ENCODE measurements at places on chromosomes 2 and 18.

GRCh38 chr18:7059276-7059675 lies 58.3 kb downstream of the LAMA1 start:
- DNase-seq: no peak

DNA sequence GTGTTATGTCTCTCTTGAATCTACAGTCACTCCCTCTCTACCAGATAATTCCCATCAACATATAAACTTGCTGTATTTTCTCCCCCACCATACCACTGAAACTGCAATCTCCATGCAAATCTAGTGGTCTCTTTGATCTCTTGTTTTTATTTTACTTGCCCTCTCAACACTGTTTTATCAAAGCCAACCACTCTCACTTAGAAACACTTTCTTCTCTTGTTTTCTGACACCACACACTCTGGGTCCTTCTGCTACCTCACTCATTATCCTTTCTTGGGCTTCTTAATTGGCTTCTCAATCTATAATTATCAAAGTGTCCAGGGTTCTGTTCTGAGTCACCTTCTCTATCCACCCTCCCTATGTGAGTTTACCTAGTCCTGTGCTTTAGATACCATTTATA lies 2.0 kb upstream of the MCFD2 start:
- no peak for DNase-seq

- DNase-seq: no peak
Observed at GRCh38 chr2:196248467-196249094, 77.2 kb upstream of the STK17B start.

DNA sequence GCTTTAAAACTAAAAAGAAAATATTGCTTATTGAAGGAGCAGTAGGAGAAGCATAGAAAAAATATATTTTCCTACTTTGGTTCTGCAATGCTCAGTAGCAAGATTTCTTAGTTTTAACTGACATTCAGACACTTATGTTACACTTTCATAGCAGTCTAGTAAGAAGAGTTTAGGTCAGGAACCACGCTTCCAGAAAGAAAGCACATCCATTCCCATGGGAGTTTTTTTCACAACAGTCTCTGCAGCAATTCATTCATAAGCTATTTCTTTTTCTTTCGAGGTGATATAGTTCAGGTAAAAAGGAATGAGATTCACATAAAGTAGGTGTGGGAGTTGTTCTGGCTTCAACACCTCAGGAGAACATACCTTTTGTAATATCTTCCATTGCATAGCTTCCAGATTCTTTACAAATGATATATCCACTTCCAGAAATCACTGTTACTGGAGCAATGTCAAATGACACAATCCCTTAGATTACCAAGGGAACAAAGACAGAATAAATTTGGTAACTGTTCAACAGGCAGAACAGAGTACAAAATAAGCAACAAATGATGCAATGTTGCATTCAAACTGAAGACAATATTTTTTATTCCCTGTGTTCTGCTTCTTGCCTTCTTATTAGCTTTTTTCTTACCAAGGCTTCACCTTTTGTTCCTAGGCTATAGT lies 95.2 kb upstream of the GULP1 start:
- DNase-seq: no peak

DNA sequence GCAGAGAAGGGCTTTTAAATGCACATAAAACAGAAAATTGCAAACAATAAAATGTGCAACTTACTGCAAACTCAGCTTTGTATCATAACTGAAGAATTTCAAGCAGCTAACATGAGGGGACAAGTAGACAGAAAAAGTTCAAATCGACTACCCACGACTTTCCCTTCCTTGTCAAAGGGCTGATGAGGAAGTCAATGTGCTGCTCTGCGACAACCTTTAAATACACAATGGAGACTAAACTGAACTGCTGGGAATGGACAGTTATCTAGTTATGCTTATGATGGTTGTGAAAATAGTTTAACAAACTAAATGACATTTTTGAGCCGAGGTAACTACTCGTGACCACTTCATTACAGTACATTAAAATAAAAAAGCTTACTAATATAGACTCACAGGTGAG lies 84.1 kb downstream of the INO80D start:
- DNase-seq: no peak

DNA sequence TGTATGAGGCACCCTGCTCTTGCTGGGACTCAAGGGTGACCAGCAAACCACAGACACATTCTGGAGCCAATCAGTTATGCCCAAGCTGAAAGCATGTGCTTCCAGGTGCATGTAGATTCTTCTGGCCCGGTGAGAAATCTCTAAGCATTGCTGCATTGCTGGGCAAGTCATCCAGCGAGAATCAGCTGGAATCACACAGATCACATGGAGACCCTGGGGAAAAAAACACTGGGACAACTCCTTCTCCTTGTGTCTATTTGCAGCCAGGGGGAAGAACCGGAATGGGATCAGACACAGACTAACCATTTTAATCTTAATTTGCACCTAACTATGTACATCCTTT lies 119.7 kb upstream of the KLF7 start:
- DNase-seq: no peak

DNA sequence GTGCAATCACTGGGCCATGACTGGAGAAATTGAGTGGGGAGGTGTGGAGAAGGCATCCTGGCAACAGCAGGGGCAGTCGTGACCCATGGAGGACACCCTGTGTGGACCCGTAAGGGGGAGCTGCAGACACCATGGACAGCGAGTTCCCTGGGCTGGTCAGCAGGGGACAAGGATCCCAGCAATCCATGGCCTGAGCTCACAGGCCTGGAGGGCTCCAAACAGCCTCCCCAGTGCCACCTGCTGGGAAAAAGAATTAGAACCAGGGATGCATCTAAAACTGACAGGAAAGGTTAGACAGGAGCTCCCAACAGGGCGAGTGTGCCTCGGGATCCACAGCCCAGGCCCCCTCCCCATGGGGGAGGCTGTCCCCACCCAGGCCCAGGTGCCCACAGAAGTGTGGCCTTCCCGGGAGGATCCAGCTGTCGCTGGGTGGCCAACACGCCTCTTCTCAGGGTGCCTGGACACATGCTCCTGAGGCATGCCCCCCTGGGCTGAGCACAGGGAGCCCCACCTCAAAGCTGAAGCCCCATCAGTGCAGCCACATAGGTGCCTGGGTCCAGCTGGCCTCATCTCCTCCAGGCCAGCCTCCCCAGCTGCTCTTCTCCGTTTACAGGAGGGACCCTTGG lies 20.5 kb upstream of the KIF1A start:
- no peak for DNase-seq

- DNase-seq: no peak
Observed at GRCh38 chr18:7559709-7560319, 7.3 kb upstream of the PTPRM start.

DNA sequence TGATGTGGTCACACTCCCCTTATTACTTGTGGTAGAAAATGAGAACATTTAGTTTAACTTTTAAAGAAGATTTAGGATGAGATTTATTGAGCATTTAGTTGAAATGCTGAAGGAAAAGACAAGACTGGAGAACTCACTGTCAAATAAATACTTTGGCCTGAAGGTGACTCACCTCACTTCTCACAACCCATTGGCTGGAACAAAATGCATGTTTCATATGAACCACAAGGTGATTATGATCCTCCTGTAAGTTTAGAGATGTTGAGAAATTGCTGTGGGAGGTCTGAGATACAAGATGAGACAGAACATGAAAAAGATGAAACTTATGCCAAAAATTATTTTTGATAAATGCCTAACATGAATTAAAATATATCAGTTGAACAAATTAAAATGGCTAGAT lies 1004.5 kb downstream of the SOCS6 start:
- DNase-seq: no peak

DNA sequence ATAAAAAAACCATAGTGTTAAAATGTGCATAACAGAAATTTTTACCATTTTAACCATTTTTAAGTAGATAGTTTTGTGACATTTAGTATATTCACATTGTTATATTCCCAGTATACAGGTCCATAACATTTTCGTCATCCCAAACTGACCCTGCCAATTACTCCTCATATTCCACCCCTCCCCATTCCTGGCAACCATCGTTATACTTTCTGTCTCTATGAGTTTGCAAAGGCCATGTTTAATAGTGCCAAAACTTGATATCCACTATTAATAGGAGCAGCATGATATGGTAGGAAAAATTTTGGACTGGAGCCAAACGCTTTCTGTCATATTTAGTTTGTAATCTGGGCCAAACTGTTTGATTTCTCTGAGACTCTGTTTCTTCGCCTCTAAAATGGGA lies 30.9 kb downstream of the PLCL1 start:
- DNase-seq: no peak

DNA sequence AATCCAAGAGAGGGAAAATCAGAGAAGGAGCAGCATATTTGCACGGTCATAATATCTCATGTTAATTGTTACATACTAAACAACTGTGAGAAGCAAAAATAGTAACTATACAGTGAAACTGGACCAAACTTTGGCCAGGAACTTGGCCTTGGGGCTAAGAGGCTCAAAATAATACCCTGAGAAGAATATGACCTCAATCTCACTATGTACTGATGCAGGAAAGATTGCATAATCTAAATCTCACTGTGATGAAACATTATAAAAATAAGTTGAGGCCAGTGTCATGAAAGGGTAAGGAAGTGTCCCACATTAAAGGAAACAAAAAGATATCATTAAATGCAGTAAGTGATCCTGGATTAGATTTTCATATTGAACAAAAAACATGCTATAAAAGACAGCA lies 36.5 kb downstream of the ZRANB3 start:
- DNase-seq: no peak

DNA sequence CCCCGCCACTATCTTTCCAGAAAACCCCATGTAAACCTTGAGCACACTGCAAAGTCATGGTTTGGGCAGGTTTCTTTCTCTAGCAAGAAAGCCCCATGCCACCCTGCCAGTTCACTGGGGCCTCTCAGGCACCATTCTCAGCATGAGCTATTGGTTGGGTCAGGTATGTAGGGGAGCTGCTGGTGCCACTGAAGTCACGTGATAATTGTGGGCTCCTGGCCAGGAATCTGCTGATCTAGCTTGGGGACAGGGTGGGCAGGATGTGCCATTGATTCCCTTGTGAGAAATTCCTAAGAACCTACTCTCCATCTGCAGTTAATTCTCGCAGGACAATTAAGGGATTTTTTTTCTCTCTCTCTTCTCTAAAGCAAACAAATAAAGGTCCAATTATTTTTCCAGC lies 26.5 kb upstream of the HNMT start:
- no peak for DNase-seq

DNA sequence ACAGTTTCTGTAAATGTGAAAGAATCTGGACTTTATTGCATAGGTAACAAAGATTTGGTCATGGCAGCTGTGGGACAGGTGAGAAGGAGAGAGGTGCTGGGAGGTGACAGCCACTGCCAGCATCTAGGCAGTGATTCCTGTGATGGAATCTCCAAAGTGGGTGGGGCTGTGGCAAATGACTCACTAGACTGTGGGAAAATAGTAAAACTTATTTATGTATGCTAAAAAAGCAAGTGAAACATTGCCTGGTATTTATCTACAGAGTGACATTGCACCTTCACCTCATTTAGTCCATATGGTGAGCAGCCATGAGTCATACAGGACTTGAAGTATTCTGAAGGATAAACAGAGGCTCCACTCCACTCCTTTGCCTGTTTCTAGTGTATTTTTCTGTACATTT lies 145.3 kb upstream of the MEX3C start:
- no peak for DNase-seq

GRCh38 chr2:16226943-16227664 lies 286.8 kb downstream of the MYCN start:
- no peak for DNase-seq

DNA sequence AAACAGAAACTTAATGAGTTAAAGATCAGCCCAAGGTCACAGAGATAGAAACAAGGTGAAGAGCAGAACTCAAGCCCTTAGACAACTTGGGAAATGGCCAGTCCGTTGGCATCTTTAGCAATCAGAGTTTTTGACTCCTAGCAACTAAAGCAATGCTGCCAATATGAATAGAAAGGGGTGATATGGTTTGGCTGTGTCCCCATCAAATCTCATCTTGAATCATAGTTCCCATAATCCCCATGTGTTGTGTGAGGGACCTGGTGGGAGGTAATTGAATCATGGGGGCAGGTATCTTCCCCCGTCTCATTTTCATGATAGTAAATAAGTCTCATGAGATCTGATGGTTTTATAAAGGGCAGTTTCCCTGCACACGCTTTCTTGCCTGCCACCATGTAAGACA lies 170.2 kb downstream of the DDX1 start:
- DNase-seq: no peak

GRCh38 chr2:39394516-39394961 lies 42.5 kb downstream of the MAP4K3 start:
- DNase-seq: no peak

- DNase-seq: no peak
Observed at GRCh38 chr2:222545823-222546795, 109.8 kb downstream of the FARSB start.

DNA sequence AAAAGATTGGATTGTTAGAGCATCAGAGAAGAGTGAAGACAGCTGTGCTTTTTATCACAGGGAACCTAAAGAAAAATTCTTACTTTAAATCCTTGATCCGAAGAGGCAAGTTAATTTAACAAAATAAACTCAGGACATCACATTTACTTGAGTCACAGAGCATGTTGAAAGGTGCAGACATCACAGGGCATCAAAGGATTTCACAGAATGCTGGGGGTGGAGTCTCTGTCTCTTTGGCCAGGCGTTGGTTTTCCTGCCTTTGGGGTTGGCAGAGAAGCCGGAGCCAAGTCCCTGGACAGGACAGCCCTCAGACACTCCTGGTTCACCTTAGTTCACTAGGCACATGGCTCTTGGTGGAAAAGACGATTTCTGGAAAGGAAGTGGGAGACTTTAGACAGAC lies 56.3 kb downstream of the SH3RF3 start:
- DNase-seq: no peak

DNA sequence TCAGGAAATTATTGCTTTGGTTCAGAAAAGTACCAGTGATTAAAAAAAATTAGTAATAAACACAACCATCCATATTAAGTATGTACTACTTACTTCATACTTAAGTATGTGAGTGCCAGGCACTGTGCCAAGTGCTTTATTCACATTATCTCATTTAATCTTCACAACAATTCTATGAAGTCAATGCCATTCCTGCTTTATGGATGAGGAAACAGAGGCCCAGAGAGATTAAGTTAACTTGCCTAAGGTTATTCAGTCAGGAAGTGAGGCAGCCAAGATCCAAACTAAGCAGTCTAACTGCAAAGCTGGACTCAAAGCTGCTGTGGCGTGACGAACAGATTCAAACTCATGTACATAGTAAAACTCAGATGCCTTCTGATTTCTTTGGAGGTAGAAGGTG lies 22.3 kb downstream of the DTNB start:
- no peak for DNase-seq

DNA sequence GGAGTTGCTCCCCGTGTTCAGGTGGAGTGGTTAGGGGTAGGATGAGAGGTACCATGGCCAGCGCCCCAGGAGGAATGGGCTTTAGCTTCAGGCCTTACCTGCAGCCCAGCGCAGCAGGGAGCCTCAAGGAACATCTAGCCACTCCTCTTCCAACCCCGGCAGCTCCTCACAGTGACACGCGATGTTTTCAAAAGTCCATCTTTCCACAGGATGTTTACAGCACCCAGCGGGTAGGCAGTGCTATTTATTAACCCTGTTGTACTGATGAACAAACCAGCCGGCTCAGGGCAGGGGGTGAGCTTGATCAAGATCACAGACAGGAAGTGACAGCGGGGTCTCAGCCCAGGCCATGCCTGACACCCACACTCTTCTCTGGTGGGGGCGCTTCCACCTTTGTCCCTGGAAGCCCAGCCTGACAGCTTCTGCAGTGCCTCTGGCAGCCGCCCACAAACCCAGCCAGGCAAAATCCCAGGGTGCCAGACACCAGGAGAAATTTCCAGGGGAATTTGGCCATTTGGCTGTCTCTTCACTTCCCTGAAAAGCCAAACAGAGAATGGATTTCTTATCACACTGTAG lies 18.4 kb upstream of the PRLH start:
- no peak for DNase-seq
